ENCODE measurements at places on chromosomes 6 and 20.

DNA sequence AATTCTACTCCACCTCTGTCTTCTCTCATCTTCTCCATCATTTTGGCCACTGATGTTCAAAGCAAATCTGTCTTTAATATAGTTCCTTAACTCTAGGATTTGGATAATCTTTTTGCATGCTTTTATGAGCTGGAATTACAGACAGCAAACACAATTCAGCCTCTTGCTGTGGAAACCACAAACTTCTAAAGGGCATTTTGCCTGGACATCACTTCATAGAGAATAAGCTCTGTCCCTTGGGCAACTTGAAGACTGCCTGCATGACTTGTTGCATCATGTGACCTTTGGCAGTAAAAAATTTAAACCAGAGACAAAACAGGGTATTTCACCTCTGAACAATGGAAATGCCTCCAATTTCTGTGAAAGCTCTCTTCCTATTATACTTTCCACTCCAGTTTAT, 74.1 kb upstream of the HDDC2 start:
- DNase-seq: no peak

DNA sequence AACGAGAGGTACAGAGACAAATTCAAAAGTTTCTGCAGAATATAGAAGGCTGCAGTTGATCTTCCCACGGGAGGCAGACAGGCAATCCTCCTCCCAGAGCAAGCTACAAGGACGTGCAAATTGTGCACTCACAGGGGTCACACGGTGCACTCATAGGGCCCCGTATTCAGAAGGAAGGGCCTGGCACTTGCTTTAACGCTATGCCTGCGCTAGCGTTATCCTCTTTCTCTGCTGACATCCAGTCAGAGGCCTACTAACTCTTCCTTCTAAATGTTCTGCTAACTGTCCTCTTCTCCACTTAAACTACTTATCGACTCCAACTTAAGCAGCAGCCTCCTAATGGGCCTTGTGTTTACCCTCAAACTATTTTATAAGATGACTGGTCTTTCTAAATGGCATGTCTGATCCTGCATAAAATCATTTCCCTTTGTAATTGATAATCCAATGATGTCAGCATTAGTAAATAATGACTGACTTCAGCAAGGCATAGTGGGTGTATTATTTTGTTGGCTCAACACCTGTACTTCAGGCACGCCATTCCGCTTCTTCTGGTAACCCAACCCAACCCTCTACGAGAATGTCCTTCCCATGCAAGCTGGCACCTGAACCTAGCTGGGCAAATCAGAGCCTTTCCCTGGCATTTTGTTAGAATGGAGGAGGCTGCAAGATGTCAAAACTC, 2.2 kb downstream of the IFNGR1 start:
- DNase-seq: no peak

DNA sequence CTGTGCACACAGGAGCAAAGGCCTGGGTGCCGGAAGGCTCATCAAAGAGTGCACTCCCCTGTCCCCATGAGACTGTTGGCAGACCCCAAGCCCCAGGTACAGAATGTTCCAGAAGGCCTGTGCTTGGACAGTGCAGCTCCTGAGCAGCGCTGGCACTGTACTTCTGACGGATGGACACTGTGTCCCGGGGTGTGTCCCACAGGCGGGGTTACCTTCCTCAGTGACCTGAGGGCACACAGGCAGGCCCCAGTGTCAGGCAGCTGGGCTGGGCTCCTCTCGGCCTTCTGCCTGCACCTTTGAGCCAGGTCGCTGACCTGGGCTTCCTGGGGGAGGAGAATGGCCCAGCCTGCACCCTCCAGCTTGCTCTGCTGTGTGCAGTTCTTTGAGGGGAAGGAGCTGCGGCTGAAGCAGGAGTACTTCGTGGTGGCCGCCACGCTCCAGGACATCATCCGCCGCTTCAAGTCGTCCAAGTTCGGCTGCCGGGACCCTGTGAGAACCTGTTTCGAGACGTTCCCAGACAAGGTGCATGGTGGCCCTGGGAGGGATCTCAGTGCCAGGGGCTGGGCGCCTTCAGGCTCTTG, 30.1 kb downstream of the PYGB start:
- DNase-seq: no peak

GRCh38 chr6:150230832-150231524, 88.1 kb downstream of the PPP1R14C start:
- no peak for DNase-seq

DNA sequence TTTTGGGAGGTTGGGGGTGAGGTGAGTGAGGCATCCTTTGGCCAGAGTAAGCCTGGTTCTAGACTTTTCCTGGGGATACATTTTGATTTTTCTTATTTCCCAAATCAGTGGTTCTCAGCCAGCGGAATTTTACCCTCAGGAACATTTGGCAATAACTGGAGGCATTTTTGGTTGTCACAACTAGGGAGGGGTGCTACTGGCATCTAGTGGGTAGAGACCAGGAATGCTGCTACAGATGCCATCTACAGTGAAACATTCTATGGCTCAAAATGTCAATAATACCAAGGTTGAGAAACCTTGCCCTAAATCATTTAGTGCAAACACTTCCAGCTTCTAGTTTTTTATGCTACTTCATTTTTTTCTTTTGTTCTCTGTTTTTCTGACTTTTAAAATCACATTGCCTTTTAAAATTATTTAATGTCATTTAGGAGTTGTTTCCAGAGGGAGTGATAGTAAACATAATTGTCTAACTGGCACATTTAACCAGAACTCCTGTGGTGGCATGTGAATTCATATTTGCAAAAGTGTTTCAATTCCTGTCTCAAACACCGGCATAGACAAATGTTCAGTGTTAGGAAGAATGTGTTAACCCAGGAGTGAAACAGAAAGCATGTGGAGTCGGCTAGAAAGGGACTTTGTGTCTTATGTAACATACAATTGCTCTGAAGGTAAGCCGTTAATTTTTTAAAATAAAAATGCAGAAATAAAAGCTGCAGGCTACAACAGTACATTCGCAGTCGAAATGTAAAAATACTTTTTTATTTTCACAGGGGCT, 59.0 kb downstream of the QRSL1 start:
- no peak for DNase-seq

All from activated naive CD4-positive, alpha-beta T cell (primary cell).